Mesenteric fat pad (tissue), 1 donor: ENCODE measurements at places on chromosomes 3 and 15. TPM values are rescaled to one million over a fixed set of nuclear protein-coding genes. Genes with fewer than 3 reads are reported as not detected.

GRCh38 chr3:45687828-45688193, 1.4 kb upstream of the SACM1L start:
- DNase-seq, result no peak

DNA sequence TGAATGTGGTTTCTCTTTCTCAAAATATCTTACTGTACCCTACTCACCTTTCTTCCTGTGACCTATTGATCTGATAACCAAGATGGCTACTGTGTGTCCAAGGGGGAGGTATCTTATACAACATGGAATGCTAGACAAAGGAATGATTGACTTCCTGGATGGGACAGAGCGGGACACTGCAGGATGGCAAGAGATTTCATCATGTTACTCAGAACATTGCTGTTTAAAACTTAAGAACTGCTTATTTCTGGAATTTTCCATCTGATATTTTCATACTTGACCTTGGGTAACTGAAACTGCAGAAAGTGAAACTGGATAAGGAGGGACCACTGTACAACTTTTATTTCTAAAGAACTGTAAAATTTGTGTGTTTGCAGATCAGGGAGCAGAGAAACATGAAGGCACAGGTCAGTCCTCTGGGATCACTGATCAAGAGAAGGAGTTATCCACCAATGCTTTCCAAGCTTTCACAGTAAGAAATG, 18.5 kb downstream of the CNOT10 start:
- no peak for DNase-seq

DNA sequence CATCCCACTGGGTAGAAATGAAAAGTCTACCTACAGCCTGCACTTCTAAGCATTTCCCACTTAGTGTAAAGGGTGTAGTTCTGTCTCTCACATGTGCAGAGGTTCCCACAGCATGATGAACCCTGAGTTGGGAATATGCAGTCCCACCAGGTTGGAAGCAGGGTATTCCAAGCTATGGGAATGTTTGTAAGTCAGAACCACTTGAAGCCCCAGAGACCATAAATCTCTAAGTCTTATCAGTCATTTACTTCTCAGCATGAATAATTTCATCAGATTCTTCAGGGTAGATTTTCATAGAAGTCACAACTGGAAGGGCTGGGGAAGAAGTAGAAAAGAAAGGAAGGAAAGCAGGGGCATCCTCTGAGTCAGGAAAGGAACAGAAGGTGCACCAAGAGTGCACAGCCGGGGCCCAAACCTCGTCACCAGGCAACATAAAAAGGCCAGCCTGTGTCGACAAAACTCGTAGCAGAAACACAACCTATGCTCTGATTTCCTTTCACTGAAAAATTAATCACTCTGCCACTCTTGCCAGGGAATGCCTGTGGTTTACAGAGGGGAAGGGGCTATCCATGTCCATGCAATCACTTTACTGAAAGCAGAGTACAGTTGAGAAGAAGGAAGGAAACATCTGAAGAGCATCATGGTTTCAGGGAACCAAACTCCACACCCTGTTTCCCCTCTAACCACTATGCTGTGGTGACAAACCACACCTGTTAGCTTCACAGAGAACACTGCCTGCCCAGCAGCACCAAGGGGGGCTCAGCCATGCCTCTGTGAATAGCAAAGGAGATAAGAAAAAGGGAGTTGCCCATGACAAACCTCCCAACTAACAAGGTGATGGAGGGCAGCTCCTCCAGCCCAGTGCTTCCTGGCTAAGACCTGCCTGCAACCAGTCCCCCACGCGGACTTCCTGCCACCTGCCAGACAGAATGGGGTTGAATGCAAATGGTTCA, 40.5 kb downstream of the SH3BP5 start:
- no peak for DNase-seq

FOXB1 gene
- total RNA-seq, result not detected

TRPM1 gene
- 0.93 TPM for total RNA-seq

CX3CR1 gene
- total RNA-seq, result 0.42 TPM

SECISBP2L gene
- 61.0 TPM for total RNA-seq
